ENCODE measurements at places on chromosomes 12 and 14.

DNA sequence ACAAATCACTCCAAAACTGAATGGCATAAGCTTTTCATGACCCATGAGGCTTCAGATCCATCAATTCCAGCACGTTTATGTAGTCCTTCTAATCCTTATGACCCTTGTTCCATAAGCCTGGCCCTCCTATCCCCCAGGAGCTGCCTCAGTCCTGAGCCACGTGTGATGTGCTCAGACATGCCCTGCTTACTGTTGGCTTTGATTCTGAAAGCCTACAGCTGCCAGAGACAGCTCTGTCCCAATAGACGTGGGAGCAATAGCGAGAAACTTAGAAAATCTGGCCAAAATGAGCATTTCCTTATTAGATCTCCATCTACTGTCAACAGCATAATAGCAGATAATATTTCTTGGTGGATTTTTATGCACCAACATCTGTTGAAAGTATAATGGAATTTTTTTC lies 33.2 kb downstream of the DUSP6 start:
- no peak for DNase-seq

DNA sequence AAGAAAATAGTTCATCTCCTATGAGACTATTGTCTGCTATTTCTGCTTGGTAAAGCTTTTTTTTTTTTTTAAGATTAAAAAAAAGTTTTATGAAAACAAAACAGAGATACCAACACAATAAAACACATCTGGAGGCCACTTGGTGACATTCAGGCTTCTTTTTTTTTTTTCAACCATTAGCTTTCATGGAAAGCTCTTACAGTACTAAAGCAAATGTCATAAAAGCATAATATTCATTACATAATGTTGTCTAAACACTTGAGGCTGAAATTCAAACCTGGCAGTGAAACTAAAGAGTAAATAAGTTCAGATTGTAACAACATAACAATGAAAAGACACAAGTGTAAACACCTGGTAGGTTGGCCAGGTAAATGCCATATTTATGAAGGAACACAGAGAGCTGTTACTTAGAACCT lies 14.7 kb downstream of the PRICKLE1 start:
- peak; percentile 86 for DNase-seq

DNA sequence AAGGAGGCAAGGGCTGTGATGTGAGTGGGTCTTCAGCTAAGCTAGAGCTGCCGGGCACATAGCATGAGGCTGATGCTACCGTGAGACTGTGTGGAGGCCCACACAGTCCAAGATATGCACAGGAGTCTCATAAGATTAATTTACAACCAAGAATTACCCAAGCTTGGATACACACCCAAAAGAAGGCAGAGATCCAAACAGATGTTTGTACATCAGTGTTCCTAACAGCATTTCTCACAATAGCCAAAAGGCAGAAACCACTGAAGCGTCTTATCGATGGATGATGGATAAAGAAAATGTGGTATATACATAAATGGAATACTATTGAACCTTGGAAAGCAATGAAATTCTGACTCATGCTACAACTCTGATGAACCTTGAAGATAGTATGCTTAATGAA lies 40.8 kb upstream of the RIC8B start:
- DNase-seq = no peak

- DNase-seq = no peak
Measured at GRCh38 chr12:43038991-43039390, 449.4 kb upstream of the PRICKLE1 start.

GRCh38 chr12:76627346-76628135 lies 68.0 kb upstream of the OSBPL8 start:
- no peak for DNase-seq

GRCh38 chr12:113142173-113142885 lies 6.8 kb upstream of the RASAL1 start:
- DNase-seq = peak; percentile 69

DNA sequence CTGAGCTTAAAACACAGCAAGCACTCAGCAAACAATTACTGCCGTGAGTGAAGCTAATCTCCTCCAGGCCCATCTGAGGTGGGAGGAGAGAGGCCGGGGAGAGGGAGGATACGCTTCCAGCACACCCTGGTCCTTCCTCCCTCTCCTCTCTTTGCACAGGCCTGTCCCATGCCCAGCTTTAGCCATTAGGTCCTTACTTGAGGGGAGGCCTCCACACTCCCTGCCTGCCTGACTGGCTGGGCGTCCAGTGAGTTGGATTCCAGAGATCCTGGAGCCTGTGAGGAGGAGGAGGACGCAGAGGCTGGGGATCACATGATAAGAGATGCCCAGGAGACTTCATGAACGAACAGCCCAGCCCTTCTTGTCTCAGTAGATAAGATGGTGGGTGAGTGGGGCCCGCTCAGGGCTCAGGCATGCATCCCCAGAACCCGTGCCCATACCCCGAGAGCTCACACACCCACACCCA lies 65.1 kb upstream of the NCOR2 start:
- DNase-seq = peak; percentile 18

DNA sequence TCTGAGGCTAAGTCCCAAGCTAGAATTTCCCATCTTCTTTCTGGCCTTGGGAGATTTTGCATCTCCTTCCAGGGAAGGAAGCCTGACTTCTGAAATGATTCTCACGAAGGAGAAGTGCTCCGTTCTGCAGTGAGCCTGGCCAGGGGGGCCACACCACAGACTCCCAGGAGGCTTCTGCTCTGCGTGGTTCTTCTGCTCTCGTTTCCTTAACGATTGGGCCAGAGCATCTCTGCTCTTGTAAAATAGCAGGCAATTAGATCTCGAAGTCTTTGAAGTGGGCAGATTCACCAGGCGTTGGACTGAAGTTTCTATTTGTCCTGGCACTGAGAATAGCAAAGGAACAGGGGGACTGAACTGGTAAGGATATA lies 6.7 kb upstream of the BATF start:
- DNase-seq = no peak

GRCh38 chr12:75891072-75891471 lies 140.5 kb downstream of the PHLDA1 start:
- DNase-seq = no peak

DNA sequence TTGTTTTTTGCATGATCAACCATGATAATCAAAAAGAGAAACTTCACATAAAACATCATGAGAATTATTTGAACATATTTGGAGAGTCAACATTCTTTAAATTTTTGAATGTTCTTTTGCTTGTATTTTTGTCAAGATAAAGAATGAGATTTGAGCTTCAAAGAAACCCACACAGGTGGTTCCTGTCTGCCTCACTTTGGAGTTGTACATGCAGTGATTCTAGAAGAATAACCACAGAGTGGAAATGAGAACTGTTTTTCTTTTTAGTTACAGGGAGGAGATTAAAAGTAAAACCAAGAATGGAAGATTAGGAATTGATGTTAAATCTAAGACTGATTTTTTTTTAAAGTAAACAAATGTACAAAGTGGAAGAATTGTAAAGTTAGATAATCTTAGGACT lies 2.3 kb upstream of the ZNF705A start:
- no peak for DNase-seq

DNA sequence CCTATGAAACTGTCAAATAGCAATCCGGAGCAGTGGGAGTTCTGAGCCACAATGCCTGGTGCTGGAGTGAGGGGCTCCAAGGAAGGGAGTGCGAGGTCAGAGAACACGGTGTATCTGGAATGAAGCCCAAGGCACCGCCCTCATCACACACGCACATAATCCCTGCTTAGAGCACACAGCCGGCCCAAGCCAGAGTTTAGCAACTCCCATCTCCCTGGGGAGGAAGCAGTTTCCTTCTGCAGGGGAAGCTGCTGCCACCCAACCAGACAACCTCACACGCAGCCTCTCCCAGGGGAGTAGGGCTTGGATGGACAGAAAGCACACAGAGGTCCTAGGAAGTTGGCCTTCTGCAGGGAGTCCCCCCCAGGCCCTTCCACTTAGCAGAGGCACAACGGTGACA lies 31.3 kb downstream of the ACTN1 start:
- peak; percentile 82 for DNase-seq

GRCh38 chr12:88111074-88111652 lies 30.7 kb downstream of the CEP290 start:
- peak; percentile 31 for DNase-seq

DNA sequence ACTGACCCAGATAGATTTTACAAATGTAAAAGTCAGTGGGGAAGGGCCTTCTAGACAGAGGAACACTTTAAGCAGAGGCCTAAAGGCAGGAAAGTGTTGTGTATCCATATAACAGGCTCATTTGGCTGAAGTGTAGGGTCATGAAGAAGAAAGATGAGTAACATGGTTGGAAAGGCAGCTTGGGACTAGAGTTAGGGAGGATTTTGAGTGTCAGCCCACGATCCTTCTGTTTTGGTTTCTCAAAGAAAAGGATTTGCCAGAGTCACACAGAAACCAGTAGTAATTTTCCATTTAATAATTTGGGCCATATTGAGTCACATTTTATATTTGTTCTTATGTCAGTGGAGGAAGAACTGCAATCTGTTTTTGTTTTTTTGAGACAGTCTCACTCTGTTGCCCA lies 76.4 kb downstream of the ZC3H14 start:
- DNase-seq = no peak

- DNase-seq = peak; percentile 55
Measured at GRCh38 chr12:47079981-47080724, 394 bp upstream of the AMIGO2 start.

GRCh38 chr12:3341594-3341993 lies 149.4 kb upstream of the PRMT8 start:
- peak; percentile 40 for DNase-seq

DNA sequence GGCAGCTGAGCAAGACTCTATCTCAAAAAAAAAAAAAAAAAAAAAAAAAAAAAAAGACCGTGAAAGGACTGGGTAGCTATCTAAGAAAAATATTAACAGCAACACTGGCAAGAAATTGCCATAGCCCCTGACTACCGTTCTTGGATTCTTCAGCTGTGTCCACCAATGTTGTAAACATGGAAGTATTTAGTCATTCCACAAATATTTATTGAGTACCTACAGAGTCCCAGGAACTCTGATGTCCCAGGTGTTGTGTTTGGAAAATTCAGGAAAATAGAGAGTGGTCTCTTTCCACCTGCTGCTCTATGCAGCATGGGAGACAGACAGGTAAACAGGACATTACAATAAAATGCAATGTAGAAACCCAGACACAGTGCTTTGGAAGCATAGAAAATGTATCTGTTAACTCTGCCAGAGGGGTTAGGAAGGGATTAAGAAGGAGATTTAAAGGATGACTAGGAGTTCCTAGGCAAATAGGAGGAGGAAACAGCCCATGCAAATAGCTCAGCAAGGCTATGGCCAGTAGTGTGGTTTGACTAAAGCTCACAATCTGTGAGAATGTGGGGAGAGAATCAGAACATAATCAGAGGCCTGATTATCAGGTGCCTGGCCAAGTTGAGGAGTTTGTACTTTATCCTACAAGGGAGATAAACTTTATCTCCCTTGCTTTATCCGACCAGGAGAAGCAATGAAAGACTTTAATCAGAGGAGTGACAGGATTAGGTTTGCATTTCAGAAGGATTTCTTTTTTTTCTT lies 2.1 kb upstream of the DLST start:
- DNase-seq = no peak

- DNase-seq = no peak
Measured at GRCh38 chr12:48910196-48910595, 15.1 kb downstream of the FKBP11 start.

- no peak for DNase-seq
Measured at GRCh38 chr12:120943482-120943881, 34.9 kb upstream of the HNF1A start.

- no peak for DNase-seq
Measured at GRCh38 chr12:53985994-53986685, 1.2 kb downstream of the HOXC10 start.

GRCh38 chr14:72387726-72388125 lies 455.5 kb downstream of the RGS6 start:
- no peak for DNase-seq

- DNase-seq = no peak
Measured at GRCh38 chr14:81337073-81337472, 63.1 kb downstream of the STON2 start.

GRCh38 chr12:50188241-50188781 lies 21.1 kb upstream of the CERS5 start:
- no peak for DNase-seq

GRCh38 chr12:109863847-109864712 lies 16.3 kb downstream of the GLTP start:
- peak; percentile 52 for DNase-seq

DNA sequence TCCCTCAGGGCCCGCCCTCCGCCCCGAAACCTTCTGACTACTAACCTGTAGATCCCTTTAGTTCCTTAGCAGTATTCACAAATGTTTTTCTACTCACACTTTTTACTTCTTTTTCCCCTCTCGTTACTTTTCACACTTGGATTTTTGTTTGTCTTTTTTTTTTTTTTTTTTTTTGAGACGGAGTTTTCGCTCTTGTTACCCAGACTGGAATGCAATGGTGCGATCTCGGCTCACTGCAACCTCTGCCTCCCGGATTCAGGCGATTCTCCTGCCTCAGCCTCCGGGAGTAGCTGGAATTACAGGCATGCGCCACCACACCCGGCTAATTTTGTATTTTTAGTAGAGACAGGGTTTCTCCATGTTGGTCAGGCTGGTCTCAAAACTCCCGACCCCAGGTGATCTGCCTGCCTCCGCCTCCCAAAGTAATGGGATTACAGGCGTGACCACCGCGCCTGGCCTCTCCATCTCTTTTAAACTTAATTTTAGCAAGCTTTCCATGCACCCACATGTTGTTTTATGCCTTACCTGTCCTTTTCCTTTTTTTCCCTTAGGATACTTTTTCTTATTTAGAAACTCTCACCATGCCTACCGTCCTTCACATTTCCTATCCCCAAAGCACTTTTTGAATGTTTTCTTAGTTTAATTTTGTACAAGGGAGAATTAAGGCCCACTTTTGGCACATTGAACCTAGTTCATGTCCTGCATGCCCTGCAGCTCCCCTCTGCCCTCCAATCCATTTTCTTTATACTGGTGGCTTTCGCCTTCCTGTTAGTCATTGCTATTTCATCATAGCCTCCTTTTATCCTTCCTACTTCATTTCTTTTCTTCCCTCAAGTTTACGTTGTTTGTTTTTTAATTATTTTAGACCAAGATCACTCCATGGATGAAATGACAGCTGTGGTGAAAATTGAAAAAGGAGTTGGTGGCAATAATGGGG lies 1.1 kb downstream of the SP1 start:
- DNase-seq = peak; percentile 30

DNA sequence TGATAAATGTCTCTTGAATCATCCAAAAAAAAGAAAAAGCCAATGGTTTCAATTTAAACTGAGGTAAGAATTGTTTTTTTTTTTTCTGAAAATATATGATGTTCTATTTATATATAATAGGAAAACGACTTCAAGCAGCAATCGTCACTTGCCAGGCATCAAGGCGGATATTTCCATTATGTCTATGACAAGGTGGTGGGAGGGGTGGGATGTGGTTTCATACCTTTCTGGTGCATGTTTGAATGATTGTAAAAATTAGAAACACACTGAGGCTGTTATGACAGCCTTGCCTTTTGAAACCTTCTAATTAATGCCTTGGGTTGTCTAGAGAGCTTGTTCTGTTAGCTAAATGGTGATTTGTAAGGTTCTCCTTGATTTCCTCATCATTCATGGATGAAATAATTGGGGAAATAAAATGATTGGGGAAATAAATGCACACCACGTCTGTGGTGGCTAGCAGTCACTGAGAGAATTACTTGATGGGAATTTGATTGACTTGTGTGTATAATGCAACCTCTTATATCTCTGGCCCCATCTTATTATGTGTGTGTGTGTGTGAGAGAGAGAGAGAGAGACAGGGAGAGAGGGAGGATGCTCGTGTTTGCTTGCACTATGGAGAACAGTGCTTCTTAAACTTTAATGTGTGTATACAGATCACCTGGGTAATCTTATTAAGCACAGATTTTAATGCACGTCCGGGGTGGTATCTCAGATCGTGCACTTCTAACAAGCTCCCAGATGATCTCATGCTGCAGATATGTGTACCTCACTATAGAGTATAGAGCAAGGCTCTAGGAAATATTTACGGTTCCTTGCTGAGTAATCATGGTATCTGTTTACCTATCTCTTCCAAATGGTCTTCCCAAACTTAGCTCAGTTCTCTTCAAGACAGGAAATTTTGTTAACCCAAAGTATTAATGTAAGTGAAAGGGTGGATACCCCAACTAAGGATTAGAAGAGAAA lies 502.6 kb downstream of the DIO2 start:
- DNase-seq = peak; percentile 17

Measured in DMS153 (cell line).